ENCODE measurements at places on chromosomes 2 and 18.

DNA sequence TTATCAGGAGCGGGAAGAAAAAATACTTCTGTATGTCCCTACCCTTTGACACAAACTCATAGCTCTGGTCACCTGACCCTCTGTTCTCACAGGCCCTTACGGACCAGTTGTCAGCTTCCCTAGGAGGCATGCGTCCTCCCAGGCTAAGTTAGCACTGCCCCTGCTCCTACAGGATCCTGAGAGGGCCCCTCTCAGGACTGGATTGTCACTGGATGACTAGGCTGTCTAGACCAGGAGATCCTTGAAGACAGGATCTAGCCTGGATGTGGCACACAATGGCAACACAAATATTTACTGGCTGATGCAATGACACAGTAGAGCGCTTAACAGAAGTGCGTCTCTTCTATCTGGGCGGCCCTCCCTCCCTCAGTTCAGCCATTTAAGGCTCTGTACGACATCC lies 7.7 kb downstream of the FAM228A start:
- no peak for DNase-seq

- no peak for DNase-seq
Measured at GRCh38 chr2:237154884-237155851, 69.5 kb downstream of the COPS8 start.

DNA sequence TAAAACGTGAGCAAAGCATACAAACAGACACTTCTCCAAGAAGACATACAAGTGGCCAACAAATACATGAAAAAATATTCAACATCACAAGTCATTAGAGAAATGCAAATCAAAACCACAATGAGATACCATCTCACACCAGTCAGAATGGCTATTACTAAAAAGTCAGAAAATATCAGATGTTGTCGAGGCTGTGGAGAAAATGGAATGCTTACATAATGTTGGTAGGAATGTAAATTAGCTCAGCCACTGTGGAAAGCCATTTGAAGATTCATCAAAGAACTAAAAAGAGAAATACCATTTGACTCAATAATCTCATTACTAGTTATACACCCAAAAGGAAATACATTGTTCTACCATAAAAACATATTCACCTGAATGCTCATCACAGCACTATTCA lies 825.7 kb downstream of the SUCLG1 start:
- DNase-seq: no peak

DNA sequence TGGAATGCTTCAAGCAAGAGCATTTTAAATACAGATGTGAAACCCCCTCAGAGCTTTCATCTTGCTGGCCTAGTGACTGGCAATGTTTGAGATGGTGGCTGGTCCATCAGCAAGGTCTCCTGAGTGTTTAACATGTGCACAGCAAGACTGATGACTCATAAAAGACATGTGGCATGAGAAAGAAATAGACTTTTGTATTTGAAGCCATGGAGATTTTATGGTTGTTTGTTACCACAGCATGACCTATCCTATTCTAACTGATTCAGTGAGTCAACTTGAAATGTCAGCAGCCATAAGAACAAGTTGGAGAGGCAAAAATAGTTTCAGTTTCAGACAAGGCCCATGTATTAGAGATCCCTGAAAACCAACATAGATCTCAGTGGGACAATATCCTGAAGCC lies 154.7 kb upstream of the LYPD1 start:
- DNase-seq: no peak

GRCh38 chr2:30686000-30686399 lies 121.2 kb downstream of the CAPN13 start:
- no peak for DNase-seq

GRCh38 chr2:164746713-164747112 lies 94.9 kb downstream of the COBLL1 start:
- no peak for DNase-seq

GRCh38 chr2:231336236-231336635 lies 59.3 kb upstream of the B3GNT7 start:
- DNase-seq: no peak

GRCh38 chr18:54991981-54992380 lies 32.7 kb upstream of the CCDC68 start:
- no peak for DNase-seq

DNA sequence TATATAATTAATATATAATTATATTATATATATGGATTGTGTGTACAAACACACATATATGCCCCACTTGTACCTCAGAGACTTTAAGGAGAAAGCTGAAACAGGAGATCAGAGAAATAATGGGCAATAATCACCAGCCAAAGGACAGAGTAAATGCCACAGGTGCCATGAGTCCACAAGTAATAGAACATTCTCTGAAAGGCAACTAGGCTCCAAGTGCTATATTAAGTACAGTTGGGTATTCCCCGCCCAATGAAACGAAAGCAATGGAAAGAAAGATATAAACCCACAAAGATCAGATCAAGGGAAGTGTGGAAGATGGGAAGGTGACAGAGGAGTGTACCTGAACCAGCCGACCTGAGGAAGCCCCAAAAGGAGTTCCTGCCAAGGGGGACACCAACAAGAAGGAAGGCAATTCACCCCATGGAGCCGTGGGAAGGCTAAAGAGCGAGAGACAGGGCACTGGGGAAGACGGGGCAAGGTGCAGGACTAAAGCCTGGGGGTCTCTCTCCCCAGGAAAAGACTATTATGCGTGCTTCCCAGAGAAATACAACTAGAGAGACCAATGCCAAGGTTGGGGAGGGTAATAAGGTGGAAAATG lies 19.0 kb downstream of the DYM start:
- DNase-seq: no peak

GRCh38 chr2:120940319-120940696 lies 204.6 kb downstream of the GLI2 start:
- no peak for DNase-seq

GRCh38 chr18:39037925-39038324 lies 1472.3 kb upstream of the CELF4 start:
- DNase-seq: no peak

DNA sequence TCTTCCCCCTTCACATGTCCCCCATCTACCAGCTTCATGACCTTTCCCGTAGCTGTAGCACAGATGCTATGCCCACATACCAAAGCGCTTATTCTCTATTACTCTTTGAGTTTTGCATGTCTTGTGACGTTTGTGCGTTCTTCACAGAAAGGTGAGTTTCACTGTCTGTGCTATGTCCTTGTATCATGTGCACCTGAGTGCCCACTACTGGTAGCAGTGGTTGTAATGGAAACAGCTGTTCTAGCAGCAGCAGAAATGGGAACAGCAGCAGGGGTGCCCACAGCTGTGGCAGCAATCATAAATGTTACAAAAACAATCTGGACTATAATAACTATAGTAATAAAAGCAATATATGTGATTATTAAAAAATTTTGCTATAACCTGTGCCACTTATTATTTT lies 127.1 kb downstream of the STK39 start:
- no peak for DNase-seq

DNA sequence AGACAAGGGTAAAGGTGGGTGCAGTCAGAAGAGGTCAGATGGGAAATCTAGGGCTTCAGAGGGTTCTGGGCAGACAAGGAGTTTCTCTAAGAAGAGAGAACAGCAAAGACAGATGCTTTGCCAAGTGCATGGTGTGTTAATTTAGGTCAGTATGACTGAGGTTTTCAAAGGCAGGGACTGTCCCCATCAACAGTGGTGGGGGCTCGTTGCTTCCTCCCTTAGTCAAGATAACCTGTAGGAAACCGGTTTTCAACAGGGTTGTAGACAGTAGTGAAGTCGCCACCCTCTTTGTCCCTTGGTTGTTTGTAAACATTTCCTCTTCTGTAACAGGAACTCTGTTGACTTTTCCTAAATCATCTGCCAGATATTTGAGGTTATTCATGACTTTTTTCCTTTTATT lies 11.6 kb downstream of the RAB12 start:
- DNase-seq: no peak

- no peak for DNase-seq
Measured at GRCh38 chr2:60715561-60715960, 40.5 kb upstream of the PAPOLG start.

GRCh38 chr2:66066032-66066431 lies 368.9 kb upstream of the MEIS1 start:
- DNase-seq: no peak

- DNase-seq: no peak
Measured at GRCh38 chr2:40534528-40534927, 82.6 kb upstream of the SLC8A1 start.

DNA sequence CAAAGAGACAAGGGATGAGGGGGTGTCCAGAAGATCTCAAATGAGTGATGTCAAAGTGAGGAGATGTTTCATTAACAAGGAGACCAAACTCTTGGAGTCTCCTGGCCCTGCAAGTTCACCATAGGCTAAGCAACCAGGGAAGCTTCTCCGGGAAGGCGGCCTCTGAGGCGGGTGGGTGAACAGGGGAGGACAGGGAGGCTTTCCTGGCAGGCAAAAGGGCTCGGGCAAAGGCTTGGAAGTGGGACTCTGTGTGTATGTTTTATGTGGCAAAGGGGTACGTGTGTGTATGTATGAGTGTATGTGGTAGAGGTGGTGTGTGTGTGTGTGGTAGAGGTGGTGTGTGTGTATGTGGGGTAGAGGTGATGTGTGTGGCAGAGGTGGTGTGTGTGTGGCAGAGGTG lies 163.9 kb downstream of the DYSF start:
- no peak for DNase-seq

DNA sequence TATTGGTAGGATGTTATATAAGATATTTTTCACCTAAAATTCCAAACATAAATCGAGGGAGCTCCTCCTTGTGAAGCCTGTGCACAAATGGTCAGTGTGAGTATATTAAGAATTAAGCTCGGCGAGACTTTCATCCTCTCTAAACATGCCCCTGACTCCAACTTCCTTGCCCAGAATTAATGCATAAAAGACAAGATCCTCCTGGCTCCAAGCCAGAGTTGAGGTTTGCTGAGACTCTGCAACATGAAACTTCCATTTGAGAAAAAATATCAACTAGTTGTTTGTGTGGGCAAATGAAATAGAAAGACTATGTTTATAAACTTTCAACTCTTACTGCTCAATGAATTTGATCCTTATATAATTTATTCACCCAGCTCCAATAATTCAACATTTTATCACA lies 68.1 kb downstream of the CCDC178 start:
- DNase-seq: no peak

- no peak for DNase-seq
Measured at GRCh38 chr2:113156278-113157117, 17.3 kb upstream of the PSD4 start.

GRCh38 chr2:40480073-40480472 lies 28.2 kb upstream of the SLC8A1 start:
- no peak for DNase-seq

- DNase-seq: no peak
Measured at GRCh38 chr18:48866856-48867255, 83.9 kb downstream of the SMAD7 start.

GRCh38 chr2:41283079-41283775 lies 764.6 kb upstream of the PKDCC start:
- no peak for DNase-seq

DNA sequence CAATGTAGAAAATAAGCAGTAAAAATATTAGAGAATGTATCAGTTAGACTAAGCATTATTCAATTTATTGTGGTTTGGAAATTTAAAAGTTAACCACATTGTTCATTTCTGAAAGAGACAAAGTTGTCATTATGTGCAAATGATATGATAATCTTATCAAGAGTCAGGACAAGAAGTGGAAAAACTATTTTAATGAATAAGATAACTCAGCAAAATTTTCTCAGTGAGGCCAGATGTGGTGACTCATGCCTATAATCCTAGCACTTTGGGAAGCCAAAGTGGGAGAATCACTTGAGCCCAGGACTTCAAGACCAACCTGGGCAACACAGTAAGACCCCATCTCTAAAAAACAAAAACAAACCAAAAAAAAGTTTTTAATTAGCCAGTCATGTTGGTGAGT lies 39.5 kb upstream of the CERS6 start:
- no peak for DNase-seq

DNA sequence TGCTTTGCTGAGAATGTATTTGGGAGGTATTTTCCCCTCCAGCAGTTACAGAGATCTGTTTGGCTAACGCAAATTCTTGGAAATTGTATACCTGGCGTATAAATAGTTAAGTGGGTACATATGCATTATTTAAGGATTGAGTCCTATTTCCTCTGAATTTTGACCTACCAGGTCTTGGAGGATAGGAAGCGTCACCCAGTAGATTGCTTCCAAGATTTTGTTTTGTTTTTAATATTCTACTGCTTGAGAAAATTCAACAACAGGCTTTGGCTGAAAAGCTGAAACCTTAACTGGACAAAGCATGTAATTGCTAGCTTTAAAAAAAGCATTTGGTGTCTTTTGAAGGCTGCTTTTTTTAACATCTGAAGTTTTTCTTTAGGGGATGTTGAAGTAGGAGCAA lies 150.1 kb downstream of the WDSUB1 start:
- no peak for DNase-seq

DNA sequence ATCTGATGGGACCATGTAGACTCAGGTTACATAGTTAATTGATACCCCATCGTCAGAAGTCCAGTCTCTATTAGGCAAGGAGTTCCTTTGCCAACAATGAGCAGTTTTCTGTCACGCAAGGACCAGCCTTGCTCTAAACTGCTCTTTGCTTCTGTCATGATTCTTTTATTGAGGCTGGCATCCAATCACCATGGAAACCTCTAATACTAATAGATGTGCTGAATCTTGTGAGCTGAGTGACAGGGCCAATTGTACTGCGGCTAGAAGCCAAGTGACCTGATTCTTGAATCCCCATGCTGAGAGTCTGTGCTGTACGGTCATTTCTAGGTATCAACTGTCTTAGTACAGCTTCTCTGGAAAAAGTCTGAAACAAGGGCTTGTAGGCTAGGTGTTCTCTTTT lies 395.6 kb downstream of the RND3 start:
- no peak for DNase-seq

GRCh38 chr18:7840411-7840810 lies 273.3 kb downstream of the PTPRM start:
- no peak for DNase-seq

GRCh38 chr2:173358616-173359015 lies 3.9 kb downstream of the CDCA7 start:
- DNase-seq: no peak
